ENCODE measurements at places on chromosomes 5 and 9.

GRCh38 chr9:97293207-97293721, 14.2 kb upstream of the CCDC180 start:
- no peak for DNase-seq

- DNase-seq: no peak
Observed at GRCh38 chr5:119338326-119338946, 17.4 kb upstream of the TNFAIP8 start.

DNA sequence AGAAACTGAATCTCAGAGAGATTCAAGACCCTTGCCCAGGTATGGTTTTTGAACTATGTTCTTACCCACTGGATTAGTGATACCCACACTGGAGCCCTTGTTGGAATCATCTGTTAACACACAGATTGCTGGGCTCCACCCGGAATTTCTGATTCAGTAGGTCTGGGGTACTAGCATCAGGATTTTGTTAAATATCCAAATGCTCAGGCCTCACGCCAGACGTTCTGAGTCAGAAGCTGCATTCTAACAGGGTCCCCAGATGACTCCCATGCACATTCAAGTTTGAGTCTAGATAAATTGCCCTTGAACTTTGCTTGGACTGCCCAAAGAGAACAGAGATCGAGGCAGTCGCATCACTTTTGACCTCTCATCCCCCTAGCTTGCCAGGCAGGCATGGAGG, 182.0 kb upstream of the WWC1 start:
- DNase-seq: no peak

DNA sequence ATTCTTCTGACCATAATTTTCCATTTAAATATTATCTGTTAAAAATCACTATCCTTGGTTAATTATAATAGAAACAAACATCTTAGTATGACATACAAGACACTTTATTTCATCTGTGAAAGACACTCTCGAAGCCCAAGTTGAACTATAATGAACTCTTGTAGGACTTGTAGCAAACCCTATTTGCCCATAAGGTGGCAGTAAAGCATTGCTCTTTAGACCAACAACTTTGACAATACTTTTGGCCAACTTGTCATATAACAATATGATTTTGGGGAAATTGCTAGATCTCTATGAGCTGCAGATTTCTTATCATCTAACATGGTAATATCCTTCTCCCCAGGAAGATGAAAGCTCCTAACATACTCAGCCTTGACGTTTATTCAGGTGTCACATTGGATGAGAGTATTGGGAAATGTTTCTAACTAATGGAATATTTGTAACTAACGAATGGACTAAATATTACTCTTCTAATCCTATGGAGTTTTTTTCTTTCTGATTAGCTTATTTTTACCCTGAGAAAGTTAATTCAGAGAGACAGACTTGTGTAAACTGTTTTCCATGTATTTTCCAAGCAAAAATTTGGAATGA, 11.0 kb downstream of the SPINK14 start:
- DNase-seq: no peak

- DNase-seq: no peak
Observed at GRCh38 chr9:28197653-28198052, 624.4 kb upstream of the C9orf72 start.

DNA sequence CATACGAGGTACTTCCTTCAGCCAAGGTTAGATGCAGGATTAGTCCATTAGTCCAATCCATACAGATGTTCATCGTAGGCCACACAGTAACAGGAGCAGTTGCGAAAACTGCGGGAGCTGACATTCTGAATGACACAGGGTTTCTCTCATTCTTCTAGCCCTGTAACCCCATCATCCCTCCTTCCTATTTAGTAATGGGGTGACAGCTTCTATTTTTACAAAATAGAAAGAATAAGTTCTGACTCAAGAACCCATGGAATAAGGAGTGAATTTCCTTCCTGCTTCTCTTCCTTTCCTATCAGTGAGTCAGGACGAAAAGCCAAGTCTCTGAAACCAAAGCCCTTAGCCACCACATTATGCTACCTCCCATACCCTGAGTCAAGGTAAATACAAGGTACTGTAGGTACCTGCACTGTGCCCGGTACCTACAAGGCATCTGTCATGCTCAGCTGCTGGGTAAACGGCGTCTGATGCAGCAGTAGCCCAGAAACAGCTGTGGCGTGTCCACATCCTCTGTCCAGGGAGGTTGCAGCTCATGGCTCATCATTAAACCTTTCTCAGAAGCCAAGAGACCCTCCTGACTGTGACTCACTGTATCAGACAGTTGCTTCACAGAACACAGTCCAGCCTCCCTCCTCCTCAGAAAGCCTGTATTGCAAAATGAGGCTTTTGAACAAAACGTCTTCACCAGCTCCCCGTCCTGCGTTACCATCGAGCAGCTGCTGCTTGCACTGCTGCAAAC, 84.2 kb downstream of the ESM1 start:
- no peak for DNase-seq

GRCh38 chr9:14180093-14180959, 133.6 kb downstream of the NFIB start:
- no peak for DNase-seq

DNA sequence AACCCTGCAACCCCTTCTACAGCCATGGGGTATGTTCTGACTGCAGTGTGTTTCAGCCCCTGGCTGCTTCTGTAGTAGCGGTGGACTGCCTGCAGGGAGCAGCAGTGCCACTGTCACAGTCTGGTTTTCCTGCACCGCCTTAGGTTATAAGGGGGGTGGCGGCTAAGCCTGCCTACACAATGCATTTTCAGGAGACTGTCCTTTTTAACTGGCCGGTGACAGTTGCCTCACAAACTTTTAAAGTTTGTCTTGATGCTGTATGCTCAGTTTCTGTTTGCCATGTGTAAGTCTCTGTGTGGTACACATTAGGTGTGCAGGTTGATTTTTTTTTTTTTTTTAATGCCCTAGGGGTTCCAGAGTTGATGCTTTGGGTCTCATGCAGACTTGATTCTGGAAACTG, 53.0 kb downstream of the NUP214 start:
- no peak for DNase-seq

- DNase-seq: no peak
Observed at GRCh38 chr5:31027721-31028120, 165.8 kb upstream of the CDH6 start.

DNA sequence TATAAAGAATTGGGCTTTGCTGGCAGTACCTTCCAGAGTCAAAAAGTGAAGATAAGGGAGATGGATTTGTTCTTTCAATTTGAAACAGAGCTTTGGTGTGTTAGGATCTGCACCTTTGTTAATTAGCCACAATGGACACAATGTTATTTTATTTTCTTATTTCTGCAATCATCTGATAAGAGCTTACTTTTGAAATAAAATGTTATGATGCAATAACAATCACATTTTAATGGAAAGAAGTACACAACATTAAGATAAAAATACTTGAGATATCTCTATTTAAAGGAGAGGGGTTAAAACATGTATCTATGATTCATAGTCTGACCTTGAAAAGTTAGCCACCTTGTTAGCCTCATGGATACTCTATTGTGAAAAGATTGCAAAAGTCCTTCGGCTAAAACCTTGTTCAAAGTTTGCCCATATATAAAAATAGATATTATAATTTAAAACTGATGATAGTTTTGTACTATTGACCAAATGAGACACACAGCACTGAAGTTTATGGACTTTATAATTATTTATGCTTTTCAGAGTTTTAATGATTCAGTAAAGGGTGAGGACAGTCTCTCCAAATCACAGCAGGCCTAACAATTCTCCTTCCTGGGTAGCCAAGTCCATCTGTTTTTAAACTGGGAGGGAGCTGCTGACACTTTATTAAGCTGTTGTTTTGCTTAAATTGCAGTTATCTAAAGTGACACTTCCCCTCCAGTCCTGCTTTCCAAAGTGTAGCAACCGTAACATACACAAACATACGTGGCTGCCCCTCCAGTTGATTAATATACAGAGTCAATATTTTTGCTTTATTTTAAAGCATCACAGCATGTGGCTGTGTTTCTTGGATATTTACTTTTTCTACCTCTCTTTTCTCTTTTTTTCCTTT, 47.6 kb upstream of the DAP start:
- DNase-seq: no peak

GRCh38 chr5:133612249-133612860, at the start of gene FSTL4:
TSS of gene FSTL4 (minus strand) at chr5:133612541.
- DNase-seq: no peak

DNA sequence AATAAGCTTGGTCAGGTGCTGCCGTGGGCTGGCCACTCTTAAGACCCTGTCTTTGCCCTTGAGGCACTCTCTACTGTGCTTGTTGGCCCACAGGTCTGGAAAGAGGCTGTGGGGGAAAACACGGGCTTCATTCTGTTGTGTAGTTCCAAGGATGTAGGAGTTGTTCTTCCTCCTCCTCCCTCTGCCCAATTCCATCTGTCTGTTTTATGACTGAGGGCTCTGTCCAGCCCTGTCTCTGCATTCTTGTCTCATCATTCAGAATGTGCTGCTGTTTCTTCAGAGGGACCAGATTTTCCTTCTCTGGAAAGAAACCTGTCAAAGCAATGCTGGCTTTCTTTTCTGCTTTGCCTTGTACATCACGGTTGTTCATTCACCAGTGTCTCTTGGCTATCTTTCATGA, 84.1 kb downstream of the MAP1B start:
- DNase-seq: no peak

DNA sequence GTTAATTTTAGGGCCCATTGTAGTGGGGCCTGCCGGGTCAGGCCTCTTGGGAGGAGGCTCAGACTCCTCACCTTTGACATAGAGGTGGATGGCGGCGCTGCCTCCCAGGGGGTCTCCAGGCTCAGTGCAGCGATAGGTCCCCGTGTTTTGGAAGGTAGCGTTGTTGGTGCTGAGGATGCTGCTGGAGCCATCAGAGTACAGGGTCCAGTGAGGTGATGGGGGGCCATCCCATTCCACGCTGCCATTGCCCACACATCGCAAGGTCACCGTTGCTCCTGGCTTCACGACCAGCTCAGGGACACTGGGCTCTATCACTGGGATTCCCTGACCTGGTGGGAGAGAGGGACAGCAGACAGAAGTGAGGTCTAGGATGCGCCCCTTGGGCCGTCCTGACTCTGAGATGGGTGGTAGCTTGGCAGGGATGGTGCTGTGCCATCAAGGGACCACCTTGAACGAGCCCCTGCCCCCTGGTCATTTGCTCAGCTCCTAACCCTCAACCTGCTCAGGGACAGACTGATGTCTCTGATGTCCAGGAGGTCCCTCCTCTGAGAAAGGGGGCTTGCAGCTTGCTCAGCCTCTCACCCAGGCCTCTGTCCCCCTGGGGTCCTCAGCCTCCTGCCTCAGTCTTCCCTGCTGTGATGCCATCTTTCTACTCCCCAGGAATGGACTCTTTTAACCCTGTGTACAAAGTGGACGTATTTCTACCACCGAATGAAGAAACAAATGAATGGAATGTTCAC, 5.5 kb downstream of the CSF1R start:
- no peak for DNase-seq

GRCh38 chr9:112184946-112185345, 9.8 kb upstream of the SUSD1 start:
- no peak for DNase-seq

- DNase-seq: no peak
Observed at GRCh38 chr5:177186645-177187044, 53.1 kb downstream of the NSD1 start.

DNA sequence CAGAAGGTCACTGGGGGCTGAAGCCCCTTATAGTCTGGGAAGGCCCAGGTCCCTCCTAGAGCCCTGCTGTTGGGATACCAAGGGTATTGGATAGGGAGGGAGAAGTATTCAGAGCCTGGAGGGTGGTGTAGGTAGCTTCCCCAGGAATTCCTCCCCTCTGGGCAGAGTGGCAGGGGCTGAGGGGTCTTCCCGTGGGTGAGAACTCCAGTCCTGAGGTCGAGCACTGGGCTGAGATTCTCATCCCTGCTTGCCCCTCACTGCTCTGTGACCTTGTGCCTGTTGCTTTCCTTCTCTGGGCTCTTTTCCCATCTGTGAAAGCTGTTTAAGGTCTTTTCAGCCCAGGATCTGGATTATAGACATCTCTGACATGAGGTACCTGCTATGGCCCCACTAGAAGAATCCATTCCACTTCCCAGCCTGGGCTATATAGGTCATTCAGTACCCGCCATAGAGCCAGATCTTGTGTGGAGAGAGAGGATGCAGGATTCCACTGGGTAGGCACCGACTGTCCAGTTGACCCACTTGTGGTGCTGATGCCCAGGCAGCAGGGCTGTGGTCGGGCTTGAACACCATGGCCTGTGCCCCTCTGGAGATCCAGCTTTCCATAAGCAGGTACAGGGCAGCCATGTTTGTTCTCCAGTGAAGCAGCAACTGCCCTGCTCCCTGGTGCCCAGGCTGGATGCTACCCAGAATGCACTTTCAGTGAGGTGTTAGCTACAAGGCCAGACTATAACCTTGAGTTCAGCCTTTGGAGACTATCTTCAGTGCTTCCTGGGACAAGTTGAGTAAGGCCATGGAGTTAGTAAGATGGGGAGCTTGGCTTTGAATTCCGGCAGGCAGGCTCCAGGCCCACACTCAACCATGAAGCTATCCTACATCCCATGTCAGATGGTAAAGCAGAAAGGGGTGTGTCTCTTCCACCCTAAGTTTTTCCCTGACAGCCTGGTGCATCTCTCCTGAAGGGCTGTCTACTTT, 60.1 kb downstream of the AMBP start:
- DNase-seq: no peak

GRCh38 chr5:10456583-10457420, 15.1 kb downstream of the ROPN1L start:
- no peak for DNase-seq

DNA sequence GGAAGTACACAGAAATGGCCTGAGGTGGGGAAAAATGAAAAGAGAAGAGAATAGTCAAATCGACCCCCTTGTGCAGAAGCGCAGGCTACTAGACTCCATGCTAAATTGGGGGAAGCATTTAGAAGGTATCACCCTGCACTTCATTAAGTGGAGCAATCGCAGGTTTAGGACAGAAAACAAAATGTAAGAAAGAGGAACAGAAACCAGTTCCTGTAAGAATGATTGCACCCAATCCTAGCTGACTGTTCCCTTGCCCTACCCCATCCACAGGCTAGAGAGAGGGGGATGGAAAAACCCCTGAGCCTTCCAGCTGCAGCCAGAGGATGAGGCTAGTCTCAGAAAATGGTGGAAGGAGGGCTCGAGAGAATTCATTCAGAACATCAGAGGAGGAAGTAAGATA, 23.9 kb upstream of the PPP1R2B start:
- no peak for DNase-seq

DNA sequence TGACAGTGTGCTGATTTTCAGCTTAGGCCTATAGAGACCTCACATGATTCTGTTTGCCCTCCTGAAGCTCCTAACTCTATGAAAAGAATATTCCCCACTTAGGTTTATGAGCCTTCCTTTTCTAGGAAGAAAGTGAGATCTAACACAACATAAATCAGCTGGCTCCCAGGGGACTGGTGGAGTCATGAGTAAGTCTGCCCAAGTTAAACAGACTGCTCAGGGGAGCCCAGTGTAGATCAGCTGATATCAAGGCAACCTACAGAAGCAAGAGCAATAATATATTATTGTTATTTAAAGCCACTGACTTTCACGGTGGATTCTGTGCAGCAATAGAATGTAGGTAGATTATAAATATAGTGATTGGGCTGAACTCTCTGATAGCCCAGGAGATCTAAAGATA, 1978.6 kb upstream of the CDH6 start:
- DNase-seq: no peak

DNA sequence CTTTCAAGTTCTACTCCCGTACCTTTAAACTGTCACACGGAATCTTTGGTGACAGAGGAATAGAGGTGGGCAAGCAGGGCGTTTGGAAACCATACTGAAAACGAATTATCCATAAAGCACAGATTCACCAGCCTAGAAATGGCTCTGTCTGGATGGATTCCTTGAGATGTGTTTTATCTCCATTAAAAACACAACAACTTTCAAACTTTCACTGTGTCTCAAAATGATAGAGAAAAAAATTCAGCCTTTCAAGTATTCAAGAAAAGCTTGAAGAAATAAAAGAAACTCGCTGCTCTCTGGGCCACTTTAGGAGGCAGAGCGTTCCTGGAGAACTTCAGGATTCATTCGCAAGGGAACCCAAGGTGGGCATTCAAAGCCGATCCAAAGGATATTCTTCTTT, 589 bp upstream of the THBS4 start:
- no peak for DNase-seq

Data from NCI-H187 (cell line).